ENCODE measurements at places on chromosomes 2 and 18.

DNA sequence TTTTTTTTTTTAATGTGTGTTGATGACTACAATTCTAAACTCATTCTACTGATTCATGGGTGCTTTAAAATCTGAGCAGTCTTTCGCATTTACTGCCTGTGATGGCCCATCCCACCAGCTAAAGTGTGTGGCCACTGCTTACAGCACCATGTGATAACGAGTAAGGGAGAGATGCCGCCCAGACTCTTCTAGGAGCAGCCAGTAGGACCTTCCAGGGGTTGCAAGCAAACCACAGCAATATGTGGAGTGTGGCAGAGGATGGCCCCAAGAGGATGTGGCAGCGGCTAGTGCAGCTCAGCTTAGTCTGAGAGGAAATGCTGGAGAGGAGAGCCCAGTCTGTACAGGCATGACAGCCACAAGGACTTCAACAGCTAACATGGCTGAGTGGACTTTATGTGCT lies 14.9 kb downstream of the IL1B start:
- DNase-seq: no peak

GRCh38 chr18:47842836-47843235 lies 87.6 kb downstream of the SMAD2 start:
- DNase-seq: no peak

- DNase-seq: no peak
These were observed 5.0 kb downstream of the SP9 start for GRCh38 chr2:174339561-174340399.

- DNase-seq: no peak
These were observed 55.1 kb upstream of the ZBTB14 start for GRCh38 chr18:5350636-5351035.

GRCh38 chr2:18311420-18312195 lies 248.8 kb downstream of the RDH14 start:
- no peak for DNase-seq

DNA sequence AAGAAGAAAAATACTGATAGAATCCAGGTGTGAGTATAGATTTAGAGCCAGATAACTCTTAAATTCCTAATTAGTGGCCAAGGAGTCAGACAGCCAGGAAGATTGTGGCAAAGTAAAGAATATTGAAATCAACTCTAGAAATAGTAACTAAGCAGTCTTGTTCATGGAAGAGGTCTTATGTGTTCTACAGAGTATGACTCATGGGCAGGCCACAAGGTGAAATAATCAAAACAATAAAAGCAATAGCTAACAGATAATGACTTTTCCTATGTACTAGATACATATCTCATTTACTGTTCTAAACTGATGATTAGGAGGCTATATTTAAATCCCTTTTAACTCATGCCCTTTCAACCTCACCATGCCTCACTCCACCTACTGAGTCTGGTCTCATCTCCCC lies 227.4 kb upstream of the COL3A1 start:
- DNase-seq: no peak

DNA sequence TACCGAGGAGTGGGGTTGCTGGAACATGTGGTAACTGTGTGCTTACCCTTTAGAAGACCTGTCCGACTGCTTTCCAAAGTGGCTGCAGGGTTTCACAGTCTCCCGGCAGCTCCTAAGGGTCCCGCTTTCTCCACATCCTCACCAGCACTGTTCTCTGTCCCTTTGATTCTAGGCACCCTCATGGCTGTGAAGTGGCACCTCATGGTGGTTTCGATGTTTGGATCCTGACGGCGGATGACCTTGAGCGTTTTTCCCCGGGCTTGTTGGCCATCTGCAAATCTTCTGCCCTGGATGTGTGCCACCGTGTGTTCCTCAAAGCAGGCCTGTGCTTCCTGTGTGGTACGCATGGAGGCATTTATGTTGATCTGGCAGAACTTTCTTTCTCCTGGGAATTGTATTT lies 292.5 kb upstream of the HDAC4 start:
- no peak for DNase-seq

GRCh38 chr18:50360611-50361010 lies 14.2 kb upstream of the SKA1 start:
- DNase-seq: no peak

- DNase-seq: no peak
These were observed 135.6 kb upstream of the UNC80 start for GRCh38 chr2:209636076-209636475.

GRCh38 chr2:100554798-100555407 lies 7.9 kb upstream of the PDCL3 start:
- DNase-seq: peak; percentile 53

DNA sequence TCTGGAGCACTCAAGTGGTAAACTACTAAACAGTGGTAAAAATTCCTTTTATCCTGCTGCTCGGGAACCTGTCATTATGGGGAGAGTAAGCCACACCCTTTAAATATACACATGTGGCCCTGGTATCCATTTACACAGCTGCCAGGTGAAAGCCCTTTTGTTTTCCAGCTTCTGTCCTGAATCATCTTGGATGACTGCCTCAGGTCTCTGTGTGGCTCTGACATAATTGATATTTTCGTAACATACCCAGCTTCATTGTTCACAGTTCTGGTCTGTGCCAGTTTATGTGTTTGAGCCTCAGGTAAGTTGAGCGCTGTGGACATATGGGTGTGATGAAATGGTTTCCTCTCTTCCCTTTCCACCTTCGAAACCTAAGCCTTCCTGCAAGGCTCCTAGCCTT lies 15.7 kb upstream of the TTC39C start:
- no peak for DNase-seq

- peak; percentile 68 for DNase-seq
These were observed 199.4 kb downstream of the ZEB2 start for GRCh38 chr2:144320491-144320890.

DNA sequence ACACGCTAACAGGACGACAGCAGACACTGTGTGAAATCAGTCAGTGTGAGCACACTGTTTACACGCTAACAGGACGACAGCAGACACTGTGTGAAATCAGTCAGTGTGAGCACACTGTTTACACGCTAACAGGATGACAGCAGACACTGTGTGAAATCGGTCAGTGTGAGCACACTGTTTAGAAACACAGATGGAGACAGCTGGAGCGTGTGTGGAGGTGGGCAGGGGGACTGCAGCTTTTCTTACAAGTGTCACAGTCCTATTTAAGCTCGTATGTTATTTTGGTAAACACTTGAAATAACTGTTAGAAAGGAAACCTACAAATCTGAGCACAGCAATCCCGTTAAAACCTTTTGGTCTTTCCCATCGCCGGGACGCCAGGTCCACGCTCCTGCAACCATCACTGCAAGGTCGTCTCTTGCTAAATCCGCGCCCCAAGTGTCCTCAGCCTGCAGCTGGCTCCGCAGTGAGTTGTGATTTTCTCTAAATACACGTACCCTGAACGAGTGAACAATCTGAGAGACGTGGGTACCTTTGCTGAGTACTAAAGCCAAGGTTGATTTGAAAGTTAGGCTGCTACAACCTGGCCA lies 58.9 kb upstream of the CTDP1 start:
- DNase-seq: no peak

- no peak for DNase-seq
These were observed 258 bp downstream of the MGAT4A start for GRCh38 chr2:98730707-98731040.

GRCh38 chr2:8608411-8608954 lies 73.4 kb upstream of the ID2 start:
- peak; percentile 16 for DNase-seq

DNA sequence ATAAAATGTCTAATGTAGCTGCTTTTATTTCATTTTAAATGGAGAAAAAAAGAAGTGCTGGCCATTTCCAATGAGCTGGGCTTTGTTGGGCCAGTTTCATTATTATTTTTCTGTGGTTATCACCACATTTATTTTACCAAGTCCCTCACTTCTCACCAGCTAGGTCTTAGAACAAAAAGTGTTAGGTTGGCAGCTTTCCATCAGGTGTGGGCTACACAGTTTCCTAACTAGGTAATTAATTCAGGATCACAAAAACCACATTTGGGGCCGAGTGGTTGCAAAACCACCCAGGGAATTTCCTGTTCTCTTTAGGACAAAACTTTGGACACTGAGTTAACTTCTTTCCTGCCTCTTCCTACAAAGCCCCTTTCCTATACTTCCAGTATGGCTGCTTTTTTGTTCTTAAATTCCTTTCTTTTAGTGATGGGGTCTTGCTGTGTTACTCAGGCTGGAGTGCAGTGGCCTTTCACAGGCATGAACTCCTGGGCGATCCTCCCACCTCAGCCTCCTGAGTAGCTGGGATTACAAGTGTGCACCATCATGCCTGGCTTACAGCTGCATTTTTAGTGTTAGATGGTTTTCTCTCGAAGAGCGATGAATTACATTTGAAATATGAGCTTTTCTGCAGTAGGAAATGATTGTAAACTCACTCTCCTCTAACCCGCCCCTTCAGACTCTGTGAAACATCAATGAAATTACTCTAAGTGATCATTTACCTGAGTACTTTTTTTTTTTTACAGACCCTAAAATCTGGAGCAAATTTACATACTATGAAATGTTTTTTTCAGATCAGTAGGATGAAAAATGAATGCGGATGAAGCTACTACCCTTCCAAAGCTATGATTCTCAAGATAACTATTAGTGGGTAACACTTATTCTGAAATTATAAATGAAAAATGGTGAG lies 2.6 kb upstream of the ZFP36L2 start:
- peak; percentile 51 for DNase-seq

- DNase-seq: no peak
These were observed 11.6 kb downstream of the FECH start for GRCh38 chr18:57574866-57575265.

- DNase-seq: no peak
These were observed 290.1 kb upstream of the KLHL14 start for GRCh38 chr18:33062834-33063364.

DNA sequence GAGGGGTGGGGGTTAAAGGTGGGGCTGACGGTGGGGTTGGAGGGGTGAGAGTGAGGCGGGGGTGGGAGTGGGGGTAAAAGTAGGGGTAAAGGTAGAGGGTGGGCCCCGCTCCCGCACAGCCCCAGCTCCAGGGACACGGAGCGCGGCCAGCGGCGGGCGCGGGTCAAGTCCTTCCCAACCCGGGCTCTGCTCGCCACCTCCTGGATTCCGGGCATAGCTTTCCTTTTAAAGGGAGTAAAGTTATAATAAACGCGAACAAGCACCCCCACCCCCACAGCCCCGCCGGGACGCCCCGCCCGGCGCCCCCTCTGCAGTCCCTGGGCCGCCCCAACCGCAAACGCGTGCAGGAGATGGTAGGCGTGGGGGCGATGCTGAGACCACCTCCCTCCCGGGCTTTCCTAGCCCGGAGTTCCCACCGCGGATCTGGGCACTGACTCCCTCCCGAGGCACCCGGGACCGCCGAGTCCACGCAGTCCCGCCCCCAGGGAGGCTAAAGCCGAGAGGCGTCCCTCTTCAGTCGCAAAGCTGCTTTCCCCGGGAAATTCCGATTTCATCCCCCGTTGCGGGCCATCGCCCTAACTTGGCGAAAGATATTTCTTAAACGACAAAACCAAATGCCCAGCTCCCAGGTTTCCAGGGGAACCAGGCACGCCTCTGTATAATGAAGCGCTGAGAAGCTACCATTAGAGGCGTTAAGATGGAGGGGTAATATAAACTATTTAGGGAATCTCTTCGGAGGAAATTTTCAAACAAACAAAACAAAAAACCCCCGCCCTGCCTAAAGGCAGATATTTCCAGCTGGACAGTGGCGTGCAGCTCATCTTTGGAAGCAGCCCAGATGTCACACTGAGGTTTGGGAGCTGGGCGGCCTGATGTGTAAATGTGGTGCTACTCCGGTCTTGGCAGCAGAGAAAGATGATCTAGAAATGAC lies at the start of gene LIMS2:
Gene LIMS2 (minus strand): TSS at position 200 of the 931 bp plus-strand sequence. CDS start 506 bp downstream, outside the sequence.
- no peak for DNase-seq

DNA sequence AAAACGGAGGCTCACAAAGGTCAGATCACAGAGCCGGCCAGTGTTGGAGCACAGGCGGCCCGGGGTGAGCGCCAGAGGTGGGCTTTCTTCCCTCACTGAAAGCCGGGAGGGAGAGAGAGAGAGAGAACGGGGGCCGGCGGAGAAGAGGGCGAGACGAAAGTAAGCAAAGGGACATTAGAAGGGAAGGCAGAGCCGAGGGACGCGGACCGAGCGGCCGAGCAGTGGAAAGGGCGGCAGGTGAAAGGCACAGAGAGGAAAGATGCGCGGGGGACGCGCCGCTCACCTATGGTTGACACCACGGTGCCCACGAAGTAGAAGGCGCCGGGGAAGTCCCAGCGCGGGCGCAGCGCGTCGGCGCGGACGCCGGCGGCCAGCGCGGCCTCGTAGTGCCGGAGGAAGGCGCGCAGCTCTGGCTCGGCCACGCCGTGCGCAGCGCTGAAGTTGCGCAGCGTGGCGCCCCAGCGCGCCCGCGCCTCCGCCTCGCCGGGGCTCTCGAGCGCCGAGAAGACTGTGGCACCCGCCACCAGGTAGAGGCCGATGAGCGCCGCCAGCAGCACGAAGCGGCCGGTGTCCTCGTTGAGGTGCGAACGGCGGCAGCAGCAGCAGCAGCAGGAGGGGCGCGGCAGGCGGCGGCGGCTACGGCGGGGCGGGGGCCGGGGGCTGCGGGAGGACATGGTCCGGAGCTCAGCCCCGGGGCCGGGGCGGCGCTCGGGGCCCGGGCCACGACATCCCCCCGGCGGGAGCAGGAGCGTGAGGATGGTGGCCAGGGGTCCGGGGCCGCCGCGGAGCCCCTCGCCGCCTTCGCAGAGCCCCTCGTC lies 166.9 kb downstream of the MSH2 start:
- no peak for DNase-seq

DNA sequence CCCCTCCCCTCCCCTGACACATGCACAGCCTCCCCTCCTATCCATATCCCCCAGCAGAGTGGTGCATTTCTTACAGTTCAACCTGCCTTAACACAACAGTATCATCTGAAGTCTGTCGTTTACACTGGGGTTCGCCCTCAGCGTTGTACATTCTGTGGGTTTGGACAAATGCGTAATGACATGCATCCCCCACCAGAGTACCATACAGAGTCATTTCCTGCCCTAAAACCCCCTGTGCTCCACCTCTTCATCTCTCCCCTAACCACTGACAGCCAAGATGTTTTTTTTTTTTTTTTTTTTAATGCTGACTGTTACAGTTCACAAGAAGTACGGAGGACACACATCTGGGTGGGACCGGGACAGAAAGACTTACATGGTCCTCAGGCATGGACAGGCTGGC lies 22.6 kb downstream of the POMC start:
- DNase-seq: no peak

DNA sequence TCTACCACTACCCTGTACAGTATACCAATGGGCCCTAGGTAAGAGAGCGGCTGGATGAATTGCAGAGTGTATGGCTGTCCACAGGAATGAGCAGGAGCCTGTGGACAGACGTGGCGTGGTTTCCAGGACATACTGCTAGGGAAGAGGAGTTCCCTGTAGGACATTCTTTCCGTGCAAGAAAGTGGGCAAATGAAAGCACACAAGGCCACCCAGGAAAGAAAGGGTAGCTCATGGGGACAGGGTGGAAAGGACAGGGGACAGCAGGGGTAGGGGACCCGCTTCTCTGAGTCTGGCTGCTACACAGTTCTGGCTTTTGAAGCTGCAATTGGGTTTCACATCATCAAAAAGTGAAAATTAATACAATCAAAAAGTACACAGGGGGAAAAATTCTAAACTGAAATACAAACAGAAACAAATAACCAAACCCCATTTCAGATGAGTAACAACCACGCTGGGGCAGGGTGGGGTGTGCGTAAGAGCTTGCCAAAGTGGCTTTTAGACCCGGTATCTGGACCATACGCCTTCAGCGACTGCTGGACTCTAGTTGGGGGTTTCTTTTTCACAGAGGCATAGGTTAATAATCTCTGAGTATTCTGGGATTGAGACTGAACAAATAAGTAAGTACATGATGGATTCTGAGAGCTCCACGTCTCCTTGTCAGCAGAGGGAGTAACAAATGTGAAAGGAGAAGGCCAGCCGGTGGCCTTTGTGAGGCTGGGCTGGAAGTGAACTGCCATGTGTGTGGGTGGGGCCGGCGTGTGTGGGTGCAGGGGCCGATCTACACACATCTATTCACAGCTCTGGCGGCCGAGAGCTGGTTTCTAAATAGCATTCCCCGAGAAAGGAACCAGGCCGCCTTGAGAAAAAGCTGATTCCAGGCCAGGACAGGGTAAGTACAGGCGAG lies 84.0 kb downstream of the HDAC4 start:
- DNase-seq: no peak

All from CD4-positive, alpha-beta T cell treated with Interleukin-10 for 1 hour (primary cell).